ENCODE measurements at places on chromosomes 4 and X.

DNA sequence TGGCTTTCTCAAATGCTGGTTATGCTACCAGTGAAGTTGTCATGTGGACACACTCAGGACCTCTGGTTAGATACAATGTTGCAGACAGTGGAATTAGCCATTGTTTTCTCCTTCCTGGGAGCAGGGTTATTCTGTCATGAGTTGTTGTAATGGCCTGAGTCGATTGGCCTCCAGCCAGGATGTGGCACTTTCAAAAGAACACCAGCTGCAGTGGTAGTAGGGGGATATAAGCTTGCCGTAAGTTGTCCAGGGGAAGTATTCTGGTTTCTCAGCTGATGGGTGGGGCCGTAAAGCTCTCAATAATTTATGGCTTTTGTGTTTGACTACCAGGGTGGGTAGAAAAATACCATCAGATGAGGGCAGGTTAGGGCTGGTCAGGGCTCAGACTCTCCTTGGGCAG, 697.5 kb upstream of the GNPDA2 start:
- no peak for DNase-seq

- no peak for DNase-seq
Observed at GRCh38 chr4:24403265-24403664, 181.1 kb downstream of the DHX15 start.

GRCh38 chr4:110131916-110132315, 66.5 kb downstream of the ELOVL6 start:
- no peak for DNase-seq

- no peak for DNase-seq
Observed at GRCh38 chrX:118677318-118677717, 50.1 kb upstream of the IL13RA1 start.

DNA sequence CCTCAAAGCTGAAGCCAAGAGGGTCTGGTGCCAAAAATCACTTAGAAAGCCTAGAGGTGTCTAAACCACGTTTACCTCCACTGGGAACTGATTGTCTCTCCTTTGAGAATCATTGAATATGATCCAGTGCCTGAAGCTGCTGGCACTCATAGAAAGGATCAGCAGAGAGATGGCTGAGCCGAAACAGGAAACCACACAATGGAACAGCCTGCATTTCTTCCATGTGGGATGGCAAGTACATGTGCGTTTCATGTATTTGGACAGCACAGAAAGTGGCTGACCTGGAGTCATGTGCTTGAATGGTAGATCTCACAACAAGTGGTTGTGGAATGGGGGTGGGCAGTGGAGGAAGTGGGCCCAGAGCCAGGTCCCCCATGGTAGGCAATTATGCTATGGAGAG, 533.7 kb downstream of the INPP4B start:
- no peak for DNase-seq

DNA sequence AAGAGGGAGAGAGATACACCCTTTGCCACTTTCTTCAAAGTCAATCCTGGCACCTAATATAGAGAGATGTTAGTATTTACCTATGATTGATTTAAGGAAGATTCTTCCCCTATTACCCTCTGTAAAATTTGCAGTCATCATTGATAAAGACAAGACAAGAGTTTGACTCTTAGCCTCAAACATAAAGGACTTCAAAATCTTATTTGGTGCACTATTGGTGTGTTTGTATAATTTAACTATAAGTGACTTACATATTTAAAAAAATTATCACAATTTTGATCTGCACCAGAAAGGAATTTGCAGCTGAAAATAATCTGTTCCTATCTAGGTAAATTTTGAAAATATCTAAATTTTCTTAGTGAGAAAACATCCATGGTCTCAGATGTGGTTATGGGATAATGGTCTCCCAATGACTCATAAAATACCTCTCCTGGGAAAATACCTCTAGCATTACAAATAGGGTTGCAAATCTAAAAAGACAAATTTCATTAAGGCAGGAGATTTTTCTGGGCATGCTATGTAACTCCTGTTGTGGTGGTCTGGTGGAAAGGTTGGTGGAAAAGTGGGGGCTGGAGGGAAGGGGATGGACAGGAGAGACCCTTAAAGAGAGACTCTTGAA, 173.6 kb upstream of the MED14 start:
- no peak for DNase-seq

- no peak for DNase-seq
Observed at GRCh38 chrX:151510203-151510602, 53.3 kb upstream of the PASD1 start.

GRCh38 chrX:20431486-20431885, 164.8 kb upstream of the RPS6KA3 start:
- DNase-seq = no peak

DNA sequence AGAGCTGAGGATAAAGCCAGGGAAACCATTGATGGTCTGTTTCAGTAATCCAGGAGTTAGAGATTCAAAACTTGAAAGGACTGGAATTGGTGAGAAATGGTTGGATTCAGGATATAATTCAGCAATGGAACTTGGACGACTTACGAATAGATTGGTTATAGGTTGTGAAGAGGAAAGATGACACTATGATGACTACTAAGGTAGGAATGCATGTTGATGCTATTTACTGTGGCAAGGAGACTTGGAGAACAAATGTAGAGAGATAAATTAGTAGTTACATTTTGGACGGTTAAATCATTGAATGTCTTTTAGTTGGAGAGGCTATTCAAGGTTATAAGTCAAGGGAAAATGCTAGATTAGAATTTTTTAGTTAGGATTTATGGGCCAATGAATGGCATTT, 365.4 kb upstream of the TECRL start:
- no peak for DNase-seq

GRCh38 chr4:6271701-6272465, 2.2 kb downstream of the WFS1 start:
- no peak for DNase-seq

DNA sequence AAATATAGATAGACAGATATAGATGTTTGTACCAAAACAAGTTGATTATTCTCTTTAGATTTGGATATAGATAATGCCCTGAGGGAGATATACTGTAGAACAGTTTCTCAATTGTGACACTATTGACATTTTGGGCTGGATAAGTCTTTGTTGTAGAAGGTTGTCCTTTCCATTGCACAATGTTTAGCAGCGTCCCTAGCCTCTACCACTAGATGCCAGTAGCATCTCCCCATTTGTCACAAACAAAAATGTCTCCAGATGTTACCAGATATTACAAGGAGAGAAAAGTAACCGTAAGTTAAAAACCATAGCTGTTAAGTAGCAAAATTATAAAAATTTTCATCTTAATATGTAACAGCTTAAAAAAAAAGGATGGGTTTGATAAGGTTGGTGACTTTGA, 2595.3 kb downstream of the ARAP2 start:
- no peak for DNase-seq

- no peak for DNase-seq
Observed at GRCh38 chrX:71103110-71103983, 3.2 kb downstream of the CXorf65 start.

DNA sequence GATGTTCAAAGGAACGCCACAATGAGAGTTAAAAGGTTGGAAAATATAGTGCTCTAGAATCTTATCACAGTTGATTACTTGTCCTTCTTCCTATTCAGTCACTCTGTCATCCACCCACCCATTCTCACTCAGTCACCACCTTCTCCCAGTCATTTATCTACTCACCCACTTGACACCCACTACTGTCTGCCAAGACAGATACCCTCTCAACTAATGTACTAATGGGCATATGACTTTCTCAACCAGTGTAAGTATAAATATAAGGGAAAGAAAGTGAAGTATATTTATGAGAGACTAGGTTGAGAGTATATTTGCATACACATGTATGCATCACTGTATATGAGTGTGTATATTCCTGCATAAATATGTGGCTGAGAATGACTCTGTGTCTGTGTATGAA, 20.0 kb downstream of the MID2 start:
- DNase-seq = no peak

GRCh38 chrX:150935467-150935866, 37.0 kb upstream of the CD99L2 start:
- DNase-seq = no peak

GRCh38 chr4:2595436-2595835, 59.0 kb downstream of the FAM193A start:
- no peak for DNase-seq

DNA sequence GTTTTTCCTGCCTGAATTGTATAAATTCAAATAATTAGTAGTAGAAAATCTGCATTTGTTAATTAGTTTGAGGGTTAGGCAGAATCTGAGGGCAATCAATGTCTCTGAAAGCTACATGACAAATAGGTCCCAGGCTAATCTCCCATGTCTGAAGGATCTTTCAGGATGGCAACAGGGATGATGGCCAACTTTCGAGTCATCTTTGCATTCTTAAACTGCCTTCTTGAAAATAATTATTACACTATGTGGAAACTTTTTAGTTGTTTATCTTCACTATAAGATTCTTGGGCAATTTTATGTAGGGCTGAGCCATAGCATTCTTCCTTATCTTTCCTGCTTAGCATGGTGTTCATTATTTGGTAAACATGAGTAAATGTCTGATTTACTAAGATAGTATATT, 490.3 kb upstream of the EPHA5 start:
- DNase-seq = no peak

DNA sequence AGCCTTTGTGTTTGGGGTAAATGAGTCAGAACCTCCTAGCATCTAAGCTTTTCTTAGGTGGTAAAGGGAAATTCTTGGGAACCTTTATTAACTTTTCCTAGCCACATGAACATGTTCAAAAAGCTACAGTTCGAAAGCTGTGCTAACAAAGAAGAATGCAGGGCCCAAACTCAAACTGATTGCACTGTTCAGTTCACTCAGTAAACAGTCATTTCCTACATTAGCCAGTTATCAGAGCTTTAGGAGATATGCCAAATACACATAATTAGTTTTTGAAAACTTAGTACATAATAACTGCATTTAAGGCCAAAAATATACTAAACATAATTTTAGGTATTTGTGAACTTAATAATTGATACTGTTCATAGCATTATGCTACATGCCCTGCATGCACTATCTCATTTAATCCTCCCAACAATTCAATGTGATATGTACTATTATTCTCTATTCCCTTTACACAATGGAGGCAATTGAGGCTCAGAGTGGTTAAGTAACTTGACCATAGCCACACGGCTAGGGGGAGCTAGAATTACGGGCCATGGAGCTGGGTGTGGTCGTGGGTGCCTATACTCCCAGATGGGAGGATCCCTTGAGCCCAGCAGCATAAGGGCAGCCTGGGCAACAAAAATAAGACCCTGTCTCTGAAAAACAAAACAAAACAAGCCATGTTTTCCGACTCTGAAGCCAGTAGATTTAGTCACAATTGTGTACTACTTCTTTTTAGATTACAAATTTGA, 43.9 kb upstream of the PDGFRA start:
- DNase-seq = no peak

- no peak for DNase-seq
Observed at GRCh38 chr4:58658701-58659100, 1548.5 kb upstream of the IGFBP7 start.

DNA sequence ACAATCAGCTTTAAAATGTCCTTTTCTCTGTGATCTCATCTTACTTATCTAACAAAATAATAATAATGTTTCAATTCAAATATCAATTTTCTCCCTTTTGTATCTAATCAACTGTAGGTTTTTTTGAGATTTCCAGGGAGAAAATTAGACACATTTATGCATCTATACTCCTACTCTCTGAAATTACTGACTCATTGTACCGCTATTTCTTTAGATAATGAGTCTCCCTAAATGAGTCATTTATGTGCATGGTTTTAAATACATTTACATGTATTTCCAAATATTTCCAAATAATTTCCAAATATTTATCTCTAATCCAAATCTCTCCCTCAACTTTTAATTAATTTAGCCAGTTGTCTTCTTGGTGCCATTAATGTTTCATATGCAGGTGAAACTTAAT, 621.0 kb downstream of the TECRL start:
- no peak for DNase-seq

DNA sequence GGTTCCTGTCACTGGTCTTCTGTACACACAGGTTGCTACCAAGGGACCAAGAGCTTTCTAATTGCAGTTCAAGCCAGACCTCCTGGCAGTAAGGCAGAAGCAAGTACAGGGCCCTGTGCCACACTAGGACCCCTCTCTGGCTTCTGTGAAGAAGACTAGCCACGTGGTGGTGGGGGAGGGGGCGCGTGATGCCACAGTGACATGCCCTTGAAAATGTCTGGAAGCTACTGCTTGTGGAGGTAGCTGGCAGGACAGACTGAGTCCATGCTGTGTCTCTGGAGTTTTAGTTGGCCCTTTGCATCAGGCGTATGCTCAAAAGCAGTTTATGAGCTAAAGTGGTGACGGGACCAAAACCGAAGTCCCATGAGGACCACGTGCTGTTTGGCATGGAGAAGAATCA, 50.9 kb downstream of the RTL5 start:
- no peak for DNase-seq

DNA sequence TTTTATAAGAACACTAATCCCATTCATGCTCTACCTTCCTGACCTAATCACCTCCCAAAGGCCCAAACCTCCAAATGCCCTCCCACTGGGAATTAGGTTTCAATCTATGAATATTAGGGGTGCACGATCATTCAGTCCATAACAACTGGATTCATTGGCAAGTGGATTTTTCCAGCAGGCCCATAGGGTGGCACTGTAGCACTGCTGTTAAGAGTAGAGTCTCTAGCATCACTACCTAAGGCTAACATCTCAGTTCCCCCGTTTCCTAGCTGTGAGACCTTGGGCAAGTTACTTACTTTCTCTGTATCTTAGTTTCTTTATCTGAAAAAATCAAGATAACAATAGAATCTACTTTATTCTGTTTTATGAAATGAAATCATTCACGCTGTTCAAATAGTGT, 315.8 kb downstream of the STIM2 start:
- DNase-seq = no peak

DNA sequence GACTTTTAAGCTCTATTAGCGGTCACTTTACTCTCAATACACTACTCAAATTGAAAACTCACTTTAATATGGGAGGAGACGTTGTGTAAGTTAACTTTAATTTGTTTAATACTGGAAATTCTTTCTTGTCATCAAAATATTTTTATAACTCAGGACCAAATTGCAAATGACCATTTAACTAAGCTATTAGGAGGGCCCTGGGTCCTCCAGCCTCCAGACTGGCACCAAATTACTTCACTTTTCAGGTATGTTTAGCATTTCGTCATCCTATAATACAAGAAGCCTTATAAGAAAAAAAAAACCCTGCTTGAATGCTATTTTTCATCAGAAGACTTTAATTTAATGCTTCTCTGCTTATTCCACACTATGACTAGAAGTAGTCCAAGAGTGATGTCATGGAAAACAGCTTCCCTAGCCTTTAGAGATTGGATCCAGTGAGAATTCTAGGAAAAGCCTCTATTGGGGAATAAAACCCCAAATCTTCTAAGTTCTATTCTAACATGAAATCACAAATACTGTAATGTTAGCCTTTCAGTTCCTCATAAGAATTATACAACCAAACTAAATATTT, 6.6 kb downstream of the KLHL15 start:
- DNase-seq = no peak

Measured in omental fat pad (tissue), 4 donors.